ENCODE measurements at places on chromosomes 6 and 20.

DNA sequence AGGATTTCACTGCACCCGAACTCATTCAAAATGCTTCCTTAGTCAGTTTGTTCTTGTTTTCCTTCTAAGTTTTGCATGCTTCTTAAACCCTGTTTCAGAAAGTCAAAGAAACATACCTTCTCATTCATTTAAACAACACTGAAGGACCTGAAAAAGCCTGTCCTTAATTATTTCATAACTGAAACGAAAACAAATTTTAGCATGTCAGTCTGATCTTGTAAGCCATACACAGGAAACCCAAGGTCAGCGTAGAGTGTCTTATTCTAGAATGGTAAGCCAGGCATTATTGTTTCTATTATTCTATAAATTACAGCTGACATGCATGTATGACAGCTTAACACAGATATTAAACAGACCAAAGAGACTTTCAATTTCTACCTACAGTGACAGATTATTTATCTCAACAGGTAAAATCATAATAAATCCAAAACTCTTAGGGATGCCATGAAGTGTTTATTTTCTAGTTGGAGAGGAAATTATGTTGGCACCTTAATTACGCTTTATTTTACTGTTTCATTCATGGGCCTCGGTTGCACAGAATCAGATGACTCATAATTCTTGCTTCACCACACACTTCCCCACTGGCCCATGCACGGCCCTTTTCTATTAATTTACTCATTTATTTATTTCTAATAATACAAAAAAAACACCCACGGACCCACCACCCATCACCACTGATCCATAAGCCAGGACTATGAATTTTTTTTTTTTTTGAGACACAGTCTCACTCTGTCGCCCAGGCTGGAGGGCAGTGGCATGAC lies 39.3 kb upstream of the DUSP22 start:
- DNase-seq, result no peak

DNA sequence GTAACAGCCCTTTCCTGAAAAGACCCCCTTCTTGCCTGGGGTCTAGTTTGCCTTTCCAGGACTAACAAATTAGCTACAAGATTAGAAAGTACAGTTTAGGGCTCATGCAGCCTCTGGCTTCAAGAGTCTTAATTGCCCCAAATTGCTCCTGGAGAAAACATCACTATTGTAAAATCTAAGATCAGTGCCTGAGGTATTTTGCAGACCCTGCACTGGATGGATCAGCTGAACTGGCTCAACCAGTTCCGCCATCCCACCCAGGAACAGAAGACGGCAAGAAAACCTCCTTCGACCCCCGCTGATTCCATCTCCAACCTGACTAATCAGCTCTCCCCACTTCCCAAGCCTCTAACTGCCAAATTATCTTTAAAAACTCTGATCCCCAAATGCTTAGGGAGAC lies 236.5 kb upstream of the KCNG1 start:
- no peak for DNase-seq

DNA sequence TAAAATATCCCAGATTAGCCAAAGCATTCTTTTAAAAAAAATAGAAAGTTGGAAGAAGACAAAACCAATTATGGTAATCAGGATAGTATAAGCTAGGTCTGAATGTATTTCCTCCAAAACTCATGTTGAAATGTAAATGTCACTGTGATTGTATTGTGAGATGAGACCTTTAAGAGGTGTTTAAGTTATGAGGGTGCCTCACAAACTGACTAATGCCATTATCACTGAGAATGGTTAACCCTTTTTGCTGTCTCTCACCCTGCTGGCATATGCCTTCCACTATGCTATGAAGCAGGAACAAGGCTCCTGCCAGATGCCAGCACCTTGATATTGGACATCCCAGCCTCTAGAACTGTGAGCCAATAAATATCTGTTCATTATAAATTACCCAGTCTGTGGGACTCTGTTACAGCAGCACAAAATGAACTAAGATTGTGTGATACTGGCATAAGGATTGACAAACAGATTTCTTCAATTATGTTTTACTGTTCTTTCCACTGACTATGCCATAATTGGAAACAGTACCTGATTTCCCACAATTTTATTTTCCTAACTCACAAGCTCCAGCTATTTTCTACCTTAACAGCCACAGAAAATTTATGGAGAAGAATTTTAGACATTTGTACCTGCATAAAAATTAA lies 63.8 kb downstream of the IBTK start:
- no peak for DNase-seq

- no peak for DNase-seq
Measured at GRCh38 chr6:46376562-46377061, 114.6 kb downstream of the RCAN2 start.

DNA sequence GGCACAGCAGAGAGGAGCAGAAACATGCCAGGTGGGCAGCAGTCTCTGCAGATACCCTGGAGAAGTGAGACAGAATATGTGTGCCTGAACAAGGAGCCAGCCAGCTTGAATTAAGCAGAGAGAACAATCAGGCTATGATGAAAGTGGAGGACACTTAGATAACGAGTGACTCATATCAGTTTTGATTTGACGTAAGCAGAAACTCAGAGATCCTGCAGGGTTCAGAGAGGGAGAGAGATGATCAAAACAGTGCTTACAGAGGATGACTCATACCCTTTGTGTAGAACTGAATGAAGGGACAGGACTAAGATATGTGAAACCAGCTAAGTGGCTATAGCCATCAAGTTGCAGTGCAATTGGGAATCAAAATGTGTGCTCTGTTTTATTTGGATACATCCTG lies 300.7 kb downstream of the TENT5A start:
- DNase-seq, result no peak

DNA sequence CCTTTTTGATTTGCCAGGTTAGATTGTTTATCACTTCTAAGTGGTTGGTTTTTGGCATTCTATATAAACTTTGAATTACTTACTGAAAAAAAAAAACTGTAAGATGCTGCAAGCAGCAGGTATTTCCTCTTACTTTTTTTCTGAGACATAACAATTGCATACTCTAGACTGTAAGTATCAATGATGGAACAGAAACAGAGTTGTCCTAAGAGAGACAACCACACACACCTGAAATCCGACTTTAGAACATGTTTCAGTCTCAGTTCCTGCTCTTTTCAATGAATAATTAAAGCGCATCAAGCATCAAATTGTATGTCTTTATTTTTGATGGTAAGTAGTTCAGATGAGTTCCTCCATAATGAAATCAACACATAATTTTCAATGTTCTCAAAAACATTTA lies 105.3 kb upstream of the KHDRBS2 start:
- DNase-seq, result no peak

DNA sequence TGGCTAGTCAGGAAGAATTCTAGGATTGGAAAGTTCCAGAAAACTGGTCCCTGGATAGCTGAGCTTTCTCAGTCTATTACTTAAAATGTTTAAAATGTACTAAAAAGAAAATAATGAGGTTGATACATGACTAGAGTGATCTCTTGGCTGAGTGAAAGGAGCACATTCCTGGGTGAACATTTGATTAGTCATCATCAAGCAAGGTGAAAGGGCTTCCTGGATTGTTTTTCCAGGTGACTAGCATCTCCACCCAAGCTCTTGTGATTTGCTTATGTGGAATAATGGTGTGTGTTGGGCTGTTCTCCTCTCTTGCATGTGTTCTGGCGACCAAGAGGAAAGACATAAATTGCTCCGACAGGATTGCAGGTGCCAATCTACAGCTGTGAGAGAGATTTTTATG lies 42.9 kb downstream of the PKIB start:
- no peak for DNase-seq

DNA sequence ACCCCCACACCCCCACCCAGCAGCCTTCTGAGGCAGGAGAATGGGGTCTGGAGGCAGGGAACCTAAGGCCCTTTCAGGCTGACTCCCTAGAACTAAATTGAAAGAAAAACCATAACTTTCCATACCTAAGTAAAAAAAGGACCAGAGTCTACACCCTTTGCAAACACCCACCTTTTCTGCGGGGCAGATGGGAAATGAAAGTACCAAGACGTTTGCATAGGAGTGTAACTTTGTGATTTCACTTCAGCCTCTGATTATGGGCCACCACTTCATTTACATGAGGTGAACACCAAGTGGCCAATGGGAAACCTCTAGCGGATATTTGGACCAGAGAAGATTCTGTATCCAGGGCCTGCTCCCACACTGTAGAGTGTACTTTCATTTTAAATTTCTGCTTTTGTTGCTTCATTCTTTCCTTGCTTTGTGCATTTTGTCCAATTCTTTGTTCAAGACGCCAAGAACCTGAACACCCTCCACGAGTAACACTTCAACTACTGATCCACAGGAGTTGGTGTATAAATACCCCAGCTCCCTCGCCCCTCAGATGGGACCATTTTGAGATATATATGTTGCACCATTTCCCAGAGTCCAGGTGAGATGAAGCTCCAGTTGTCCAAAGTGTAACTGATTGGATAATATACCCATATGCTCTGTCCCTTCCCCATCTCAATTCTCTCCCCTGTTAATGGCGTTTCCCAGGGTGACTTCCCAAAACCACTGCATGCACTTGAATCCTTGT lies 18.9 kb upstream of the SRSF6 start:
- no peak for DNase-seq

GRCh38 chr6:163739966-163740365 lies 325.4 kb downstream of the QKI start:
- no peak for DNase-seq

GRCh38 chr6:34272013-34272926 lies 23.5 kb upstream of the SMIM29 start:
- no peak for DNase-seq

DNA sequence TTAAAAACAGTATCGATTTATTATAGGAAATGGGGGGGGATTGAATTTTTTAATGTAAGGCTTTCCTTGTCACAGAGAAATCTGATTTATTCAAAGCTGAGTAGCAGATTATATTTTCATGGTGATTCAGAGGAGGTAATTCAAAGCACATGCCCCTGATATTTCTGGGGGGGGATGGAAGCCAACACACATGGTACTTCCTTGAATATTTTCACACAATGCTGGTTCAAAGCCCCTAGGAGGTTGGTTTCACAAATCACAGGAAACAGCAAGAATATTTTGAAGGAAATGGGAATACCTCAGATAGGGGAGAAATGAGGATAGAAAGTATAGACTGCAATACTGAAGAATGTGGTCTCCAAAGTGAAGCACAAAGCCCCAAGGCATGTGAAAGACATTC lies 98.8 kb downstream of the RTN4IP1 start:
- DNase-seq, result no peak

DNA sequence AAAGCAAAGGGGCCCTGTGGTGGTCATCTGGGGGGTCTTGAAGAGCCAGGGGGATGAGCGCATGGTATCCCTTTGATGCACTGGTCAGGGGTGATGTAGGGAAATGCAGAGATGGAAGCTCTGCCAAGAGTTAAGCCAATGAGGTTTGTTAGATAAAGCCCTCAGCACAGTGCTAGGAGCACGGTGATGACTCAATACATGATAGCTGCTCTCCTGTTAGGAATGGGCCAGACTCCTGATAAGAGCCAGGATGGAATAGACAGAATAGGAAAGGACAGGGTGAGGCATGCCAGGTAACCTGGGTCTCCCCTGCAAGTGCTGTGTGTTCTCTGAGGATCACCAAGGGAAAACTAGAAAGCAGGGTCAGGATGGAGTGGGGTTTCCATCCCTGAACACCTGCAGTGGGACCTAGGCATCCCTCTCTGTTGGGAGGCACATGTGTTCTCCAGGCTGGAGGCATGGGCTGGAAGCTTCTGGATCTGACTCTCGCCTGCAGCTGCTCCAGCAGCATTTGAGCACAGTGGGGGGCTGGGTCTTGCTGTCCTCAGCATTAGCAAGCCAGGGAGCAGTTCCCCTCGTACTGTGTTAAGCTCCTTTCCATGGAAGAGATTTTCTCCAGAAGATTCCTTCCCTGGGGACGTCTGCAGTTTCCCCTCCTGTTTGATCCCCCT lies 71.8 kb upstream of the TIAM2 start:
- DNase-seq, result no peak

DNA sequence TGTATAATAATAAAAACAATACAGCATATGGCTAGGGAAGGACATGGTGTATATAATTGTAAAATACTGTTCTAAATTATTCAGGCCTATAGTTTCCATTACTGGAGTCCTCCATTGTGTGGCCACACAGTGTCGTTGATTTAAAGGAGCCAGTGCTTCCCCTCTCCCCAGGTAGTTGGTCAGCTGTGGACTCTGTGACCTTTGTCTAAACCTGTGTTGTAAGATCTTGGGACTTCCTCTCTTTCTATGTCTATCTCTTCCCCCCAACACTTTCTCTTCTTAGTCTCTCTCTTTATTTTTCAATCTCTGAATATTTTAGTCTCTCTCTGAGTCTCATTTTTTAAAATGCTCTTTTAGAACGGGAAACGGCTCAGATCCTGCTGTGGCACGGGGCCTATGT lies 35.6 kb downstream of the BRPF3 start:
- DNase-seq, result no peak

GRCh38 chr6:82740072-82740471 lies 325.6 kb downstream of the UBE3D start:
- DNase-seq, result no peak

GRCh38 chr20:43985121-43985520 lies 70.5 kb downstream of the TOX2 start:
- DNase-seq, result no peak

- no peak for DNase-seq
Measured at GRCh38 chr6:152554851-152555250, 82.3 kb downstream of the SYNE1 start.

GRCh38 chr6:118783931-118784550 lies 109.9 kb upstream of the ASF1A start:
- DNase-seq, result no peak

DNA sequence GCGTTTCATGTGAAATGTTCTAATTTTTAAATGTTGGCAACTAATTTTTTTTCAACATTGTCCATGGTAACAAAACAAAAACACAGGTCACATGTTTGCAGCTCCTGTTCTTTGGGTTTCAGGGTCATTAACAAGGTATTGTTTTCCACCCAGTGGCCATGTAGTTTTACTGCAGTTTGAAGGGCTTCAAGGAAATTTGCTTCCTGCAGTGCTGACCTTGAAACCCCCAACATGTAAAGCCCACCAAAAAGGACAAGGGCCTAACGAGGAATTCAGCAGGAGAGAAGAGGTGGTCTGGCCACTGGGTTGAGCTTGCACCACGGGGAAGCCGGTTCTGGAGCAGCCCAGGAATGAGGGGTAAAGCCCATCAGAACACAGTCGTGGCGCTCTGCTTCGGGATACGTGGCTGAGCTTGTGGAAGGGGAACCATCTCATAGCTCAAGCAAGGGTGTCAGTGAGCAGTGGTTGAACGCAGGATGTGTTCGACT lies 13.9 kb upstream of the KLHL31 start:
- no peak for DNase-seq
